ENCODE measurements at places on chromosomes 16 and 17. TPM values are rescaled to one million over a fixed set of nuclear protein-coding genes. Genes with fewer than 3 reads are reported as not detected.

DOC2A gene
- total RNA-seq = not detected

SNAI3 gene
- 0.05 TPM for total RNA-seq

FNDC8 gene
- total RNA-seq = not detected

KRT40 gene
- not detected for total RNA-seq

EPN3 gene
- total RNA-seq = 0.99 TPM

CCR7 gene
- total RNA-seq = not detected

C17orf50 gene
- total RNA-seq = not detected

GRCh38 chr17:29376667-29377270 lies 13.4 kb upstream of the TAOK1 start:
- DNase-seq = peak; percentile 65

- DNase-seq = no peak
Measured at GRCh38 chr16:4316108-4316863, 419 bp downstream of the GLIS2 start.

DNA sequence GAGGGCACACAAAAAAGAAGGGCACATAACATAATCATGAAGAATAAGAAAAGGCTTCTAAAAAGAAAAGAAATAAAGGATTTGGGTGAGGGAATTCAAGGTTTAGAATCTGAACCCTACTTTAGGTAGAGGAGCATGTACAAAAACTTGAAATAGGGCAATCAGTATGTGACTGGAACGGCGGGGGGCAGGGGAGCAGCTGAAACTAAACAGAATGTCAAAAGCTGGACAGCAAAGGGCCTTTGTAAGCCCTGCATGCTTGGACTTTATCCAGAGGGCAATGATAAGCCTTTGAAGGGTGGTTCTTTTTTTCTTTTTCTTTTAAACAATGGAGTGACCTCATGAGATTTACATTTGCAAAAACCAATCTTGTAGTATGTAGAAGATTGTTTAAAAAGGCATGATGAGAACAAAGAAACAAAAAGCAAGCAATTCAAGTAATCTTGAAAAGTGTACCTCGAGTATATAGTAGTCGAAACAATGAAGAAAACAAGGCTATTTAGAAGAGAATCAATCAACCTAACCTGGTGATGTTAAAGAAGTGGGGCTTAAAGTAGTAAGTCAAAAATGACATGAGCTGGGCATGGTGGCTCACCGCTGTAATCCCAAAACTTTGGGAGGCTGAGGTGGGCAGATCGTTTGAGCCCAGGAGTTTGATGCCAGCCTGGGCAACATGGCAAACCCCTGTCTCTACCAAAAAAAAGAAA lies 46.7 kb upstream of the ANKFY1 start:
- DNase-seq = no peak

- DNase-seq = peak; percentile 70
Measured at GRCh38 chr17:81685108-81685507, 1.3 kb downstream of the HGS start.

GRCh38 chr16:77385481-77385880 lies 49.4 kb downstream of the ADAMTS18 start:
- DNase-seq = no peak

GRCh38 chr16:19698480-19699465 lies 19.3 kb downstream of the KNOP1 start:
- peak; percentile 80 for DNase-seq

DNA sequence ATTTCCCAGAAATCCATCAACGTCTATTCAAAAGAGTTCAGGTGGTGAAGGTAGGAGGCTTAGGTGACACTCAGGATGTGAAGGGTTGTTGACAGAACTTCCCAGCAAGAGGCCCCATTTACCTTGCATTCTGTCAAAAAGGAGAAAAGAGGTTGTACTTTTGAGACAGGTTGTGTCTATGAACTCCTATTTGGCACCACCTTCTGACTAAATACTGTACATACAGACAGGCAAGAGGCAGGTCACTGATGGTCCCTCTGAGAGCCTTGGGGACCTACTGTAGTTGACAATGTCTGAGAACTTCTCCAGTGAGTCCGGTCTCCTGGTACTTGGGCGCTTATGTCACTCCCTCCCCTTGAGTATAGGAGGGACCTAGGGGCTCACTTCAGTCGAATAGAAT lies 479.3 kb upstream of the ZFHX3 start:
- no peak for DNase-seq

- DNase-seq = no peak
Measured at GRCh38 chr17:4592240-4593005, 8.1 kb downstream of the SMTNL2 start.

DNA sequence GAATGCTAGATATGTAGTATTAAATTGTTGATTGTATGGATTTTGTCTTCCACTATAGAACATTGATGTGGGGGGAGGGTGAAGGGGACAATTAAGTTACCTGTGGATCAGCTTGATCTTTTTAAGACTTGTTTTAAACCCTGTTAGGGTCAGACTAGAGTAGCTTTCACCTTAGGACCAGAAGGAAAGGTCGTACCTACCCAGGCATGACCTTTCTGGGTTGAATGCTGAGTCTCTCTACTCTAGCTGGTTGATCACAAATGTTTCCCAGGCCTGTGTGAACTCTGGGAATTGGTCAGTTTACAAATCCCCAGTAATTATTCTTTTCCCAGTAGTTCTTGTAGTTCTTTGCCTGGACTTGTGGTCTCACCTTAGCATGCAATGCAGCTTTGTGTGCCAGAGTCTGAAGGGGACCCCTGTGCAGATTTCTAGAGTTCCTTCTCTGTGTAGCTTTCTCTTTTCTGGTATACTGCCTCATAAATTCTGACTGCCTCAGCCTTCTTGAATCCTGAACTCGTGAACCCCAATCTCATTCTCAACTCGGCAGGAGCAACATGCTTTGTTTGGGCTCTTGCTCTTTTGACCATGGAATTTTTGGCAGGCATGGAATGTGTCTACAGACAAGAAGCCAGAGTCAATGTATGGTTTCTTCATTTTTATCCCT lies 54.1 kb downstream of the VMP1 start:
- peak; percentile 90 for DNase-seq

DNA sequence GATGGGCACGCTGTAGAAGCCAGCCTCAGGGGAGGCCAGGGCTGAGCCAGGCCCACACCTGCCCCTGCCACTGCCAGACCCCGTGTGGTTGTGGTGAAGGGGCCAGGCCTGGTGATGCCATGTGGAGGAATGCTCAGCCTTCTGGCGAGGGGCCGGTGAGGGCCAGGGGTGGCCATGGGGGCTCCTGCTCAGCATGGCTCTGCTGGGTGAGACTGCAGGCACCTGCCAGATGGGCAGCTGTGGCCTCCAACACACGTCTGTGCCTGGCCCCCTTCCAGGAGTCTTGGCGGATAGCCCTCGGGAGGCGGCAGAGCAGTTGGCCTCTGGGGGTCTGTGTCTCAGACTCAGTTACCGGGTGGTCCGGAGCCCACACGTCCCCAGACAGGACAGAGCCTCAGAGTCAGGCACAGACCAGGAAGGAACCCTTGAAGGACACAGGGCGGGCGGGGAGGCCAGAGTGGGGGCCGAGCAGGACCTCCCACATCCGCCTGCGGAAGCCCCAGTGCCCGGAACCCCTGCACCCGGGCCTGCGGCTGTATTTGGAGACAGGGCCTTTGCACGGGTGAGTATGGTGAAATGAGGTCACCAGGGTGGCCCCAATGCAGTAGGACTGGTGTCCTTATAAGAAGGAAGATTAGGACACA lies 22.5 kb upstream of the CHMP6 start:
- no peak for DNase-seq

GRCh38 chr17:46888727-46889126 lies 34.2 kb upstream of the GOSR2 start:
- no peak for DNase-seq

DNA sequence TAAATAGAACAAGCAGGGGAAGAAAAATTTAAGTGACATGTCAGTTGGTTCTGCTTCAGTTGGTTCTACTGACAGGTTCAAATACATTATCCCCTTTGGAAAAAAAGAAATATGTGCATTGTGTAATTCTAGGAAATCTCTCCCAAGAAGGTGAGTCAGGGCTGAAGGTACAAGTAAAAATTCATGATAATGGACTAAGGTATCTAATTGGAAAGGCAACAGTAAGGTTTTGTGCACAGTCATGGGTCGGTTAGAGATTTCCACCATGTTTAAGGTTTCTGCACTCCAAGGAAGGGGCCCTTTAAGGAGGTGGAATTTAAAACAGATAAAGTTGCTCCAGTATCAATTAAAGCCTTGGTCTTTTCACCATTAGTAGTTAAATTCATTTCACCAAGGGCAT lies 17.9 kb upstream of the B4GALNT2 start:
- peak; percentile 77 for DNase-seq

GRCh38 chr17:82173351-82174041 lies 39.1 kb downstream of the CCDC57 start:
- DNase-seq = no peak

DNA sequence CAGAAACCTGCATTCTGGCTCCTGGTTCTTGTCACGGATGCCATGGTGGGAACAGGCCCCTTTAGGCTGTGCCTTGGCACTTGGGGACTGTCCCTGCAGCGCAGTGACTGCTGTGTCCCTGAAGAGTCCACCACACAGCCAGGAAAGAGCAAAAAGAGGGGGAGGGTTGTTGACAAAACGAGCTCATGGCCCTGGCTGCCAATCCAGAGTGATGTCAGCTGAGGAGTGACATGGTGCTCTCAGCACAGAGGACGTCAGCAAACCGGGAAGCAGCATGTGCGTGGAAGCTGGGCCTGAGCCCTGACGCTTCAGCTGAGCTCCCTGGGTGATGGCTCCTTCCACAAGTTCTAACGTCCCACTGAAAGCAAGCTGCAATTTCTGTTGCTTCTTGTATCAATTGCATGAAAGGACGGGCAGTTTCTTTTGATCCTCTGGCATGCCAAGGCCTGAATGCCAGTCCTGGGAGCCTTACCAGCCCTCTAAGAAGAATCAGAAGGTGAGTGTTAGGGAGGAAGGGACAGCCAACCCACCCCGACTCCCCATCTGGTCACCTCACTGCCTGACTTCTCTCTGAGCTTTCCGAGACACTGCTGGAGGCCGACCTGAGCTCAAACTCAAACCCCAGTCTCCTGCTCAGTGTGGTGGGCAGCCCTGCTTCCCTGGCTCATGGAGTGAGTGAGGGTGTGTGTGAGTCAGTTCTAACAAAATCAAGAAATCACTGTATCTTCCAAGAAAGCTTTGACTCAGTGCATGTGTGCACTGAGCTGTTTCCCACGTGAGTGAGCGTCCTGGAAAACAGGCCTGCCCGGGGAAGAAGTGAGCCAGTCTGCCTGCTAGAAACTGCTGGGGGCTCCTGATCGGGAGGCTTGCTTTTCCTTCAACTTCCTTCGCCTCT lies 14.7 kb upstream of the WNT3 start:
- DNase-seq = peak; percentile 66

DNA sequence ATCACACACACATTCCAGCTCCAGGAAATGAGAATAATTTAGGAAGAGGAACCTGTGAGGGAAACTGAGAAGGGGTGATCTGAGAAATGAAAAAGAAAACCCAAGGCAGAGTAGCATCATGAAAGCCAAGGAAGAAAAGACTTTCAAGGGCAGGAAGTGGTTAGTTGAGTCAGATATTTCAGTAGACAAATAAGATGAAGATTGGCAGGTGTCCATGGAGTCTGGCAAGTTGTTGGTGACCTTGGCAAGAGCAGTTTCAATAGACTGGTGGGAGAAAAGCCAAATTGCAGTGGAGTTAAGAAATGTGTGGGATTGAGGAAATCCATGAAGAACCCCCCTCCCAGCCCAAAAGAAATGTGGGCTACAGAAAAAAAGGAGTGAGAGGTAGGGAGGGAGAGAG lies 10.7 kb downstream of the GNAO1 start:
- DNase-seq = peak; percentile 5
